ENCODE measurements at places on chromosomes 16 and 17.
A peak's percentile ranks its signal among the peaks of the same experiment; 100 is the strongest.

- DNase-seq = no peak
These were observed 208.5 kb upstream of the TOX3 start for GRCh38 chr16:52755396-52755795.

GRCh38 chr16:13062219-13062618 lies 160.8 kb downstream of the SHISA9 start:
- no peak for DNase-seq

GRCh38 chr17:50379351-50380132 lies 6.5 kb downstream of the EME1 start:
- no peak for DNase-seq

- no peak for DNase-seq
These were observed 137.5 kb downstream of the SOCS1 start for GRCh38 chr16:11118479-11118878.

DNA sequence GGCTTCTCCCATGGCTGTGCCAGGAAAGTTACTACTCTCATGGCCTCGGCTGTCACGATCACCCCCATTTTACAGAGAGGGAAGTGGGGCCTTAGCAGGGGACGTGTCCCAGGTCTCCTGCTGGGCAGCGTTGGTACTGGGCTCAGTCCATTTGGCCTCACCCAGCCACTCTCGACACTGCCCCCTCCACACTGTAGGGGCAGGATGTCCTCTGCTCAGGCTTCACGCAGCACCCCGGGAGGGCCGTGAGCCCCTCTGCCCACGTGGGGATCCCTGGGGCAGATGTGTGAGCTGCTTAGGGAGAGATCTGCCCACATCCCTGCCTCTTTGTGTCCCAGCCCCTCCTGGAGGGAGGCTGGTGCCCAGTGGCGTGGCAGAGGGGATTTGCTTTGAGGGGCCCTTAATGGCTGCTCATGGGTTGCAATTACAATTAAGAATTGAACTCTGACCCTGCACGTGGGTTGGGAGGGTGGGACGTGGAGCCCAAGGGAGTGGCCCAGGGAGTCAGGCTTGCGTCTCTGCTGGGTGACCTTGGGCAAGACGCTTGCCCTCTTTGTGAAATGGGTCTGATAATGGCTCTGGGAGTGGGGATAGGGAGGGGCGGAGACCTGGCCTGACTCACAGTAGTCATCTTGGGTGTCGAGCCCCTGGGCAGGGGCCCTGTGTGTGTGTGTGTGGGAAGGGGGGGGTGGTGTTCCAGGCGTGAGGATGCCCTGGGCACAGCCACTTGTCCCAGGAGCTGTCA lies 2.3 kb upstream of the KCNJ12 start:
- DNase-seq = no peak

DNA sequence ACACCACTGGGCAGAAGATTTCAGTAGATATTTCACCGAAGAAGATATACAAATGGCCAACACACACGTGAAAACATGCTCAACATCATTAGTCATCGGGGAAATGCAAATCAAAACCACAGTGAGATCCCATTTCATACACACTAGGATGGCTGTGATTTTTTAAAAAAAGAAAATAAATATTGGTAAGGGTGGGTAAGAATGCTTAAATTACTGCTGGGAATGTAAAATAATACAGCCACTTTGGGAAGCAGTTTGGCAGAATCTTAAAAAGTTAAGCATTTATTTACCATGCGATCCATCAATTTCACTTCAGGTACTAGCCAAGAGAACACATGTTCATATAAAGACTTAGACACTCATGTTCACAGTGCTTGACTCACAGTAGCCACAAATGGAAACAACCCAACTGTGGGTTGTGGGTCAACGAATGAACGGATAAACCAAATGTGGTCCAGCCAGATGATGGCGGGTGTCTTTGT lies 6.5 kb upstream of the C16orf74 start:
- no peak for DNase-seq

GRCh38 chr16:65306300-65306699 lies 184.4 kb upstream of the CDH11 start:
- DNase-seq = no peak

DNA sequence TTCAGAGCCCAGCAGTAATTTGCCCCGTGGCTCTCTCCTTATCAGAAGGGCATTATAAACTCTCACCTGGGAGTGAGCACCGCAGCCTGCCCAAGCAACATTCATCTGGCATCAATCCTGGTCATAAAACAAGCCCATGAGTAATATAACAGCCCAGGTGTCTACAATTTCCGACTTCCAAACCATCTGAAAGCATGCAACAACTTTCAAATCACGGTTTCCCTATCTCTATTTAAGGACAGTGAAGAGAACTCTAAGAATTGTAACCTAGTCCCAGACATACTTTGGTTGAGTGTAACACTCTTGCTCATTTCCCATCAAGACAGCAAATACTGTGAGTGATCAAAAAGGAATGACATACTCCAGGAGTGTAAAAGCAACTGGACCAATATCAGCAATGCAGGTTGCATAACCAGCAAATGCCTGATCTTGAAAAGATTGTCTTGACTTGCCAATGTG lies 487.4 kb upstream of the SOX9 start:
- DNase-seq = no peak

DNA sequence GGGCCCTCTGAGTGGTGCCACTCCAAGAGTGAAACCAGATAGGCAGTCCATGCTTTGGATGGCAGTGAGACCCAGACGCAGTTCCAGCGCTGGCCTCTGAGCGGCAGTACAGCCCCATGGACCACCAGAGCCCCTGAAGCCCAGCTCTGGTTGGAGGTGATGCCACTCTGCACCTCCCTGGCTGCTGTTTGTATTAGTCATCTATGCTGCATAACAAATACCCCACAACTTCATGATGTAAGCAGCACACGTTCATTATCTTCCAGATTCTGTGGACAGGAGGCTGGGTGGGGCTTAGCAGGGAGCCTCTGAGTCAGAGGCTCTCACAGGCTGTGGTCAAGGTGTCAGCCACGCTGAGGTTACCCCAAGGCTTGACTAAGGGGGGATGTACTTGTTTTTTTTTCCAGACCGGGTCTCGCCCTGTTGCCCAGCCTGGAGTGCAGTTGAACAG lies 5.1 kb upstream of the NME4 start:
- DNase-seq = peak; percentile 78

DNA sequence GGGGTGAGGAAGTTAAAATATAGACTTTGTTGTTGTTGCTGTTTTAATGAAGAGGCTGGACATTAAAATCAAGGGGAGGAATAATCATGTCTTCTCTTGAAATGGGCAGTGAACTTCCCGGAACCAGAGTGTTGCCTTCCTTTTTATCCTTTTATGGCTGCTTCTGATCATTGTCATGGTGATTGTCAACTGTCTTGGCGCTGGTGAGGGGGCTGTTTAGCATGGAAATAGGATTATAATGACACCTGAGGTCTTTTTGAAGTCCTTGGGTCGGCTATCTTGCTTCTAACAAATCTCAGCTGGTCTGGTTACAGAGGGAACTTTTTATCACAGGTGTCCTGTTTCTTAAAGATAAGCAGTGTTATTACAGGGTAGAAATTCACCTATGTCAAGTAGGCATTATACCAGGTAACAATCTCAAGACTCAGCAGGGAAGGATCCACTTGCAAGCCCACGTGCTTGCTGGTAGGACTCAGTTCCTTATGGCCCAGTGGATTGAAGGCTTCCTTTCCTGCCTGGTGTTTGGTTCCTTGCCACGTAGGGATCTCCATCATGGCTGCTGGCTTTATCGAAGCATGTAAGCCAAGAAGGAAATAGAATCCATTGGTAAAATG lies 349.3 kb downstream of the WWOX start:
- no peak for DNase-seq

DNA sequence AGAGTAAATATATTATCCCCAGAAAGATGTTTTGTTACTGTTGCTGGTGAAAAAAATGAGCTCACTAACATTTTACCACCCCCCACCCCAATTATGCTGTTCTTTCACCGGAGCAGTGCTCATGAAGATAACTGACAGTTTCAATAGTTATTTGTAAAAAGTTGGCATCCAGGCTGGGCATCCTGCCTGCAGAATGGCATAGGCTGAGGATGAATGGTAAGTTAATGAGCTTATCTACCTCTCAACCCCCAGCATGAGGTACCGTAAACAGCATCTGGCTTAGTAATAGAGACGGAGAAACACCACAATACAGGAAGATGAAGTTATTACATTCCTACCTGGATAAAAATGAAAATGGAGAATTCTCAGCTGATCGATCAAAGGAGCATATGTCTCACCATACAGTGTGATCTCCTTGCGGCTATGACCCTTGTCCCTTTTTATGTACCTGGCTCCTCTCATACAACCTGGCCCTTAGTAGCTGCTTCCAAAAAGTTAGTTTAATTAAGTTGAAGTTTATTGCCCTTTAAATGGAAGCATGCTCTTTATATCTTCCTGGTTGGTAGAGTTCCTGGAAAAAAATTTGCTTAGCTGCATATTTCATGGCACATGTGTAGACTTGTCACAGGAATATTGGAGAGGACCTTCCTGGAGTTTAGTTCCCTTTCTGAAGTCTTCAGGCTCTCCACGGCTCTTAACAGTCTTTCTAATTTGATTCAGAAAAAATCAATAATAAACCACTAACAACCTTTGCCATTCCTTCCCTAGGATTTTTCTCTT lies 61.2 kb upstream of the MPHOSPH6 start:
- no peak for DNase-seq

GRCh38 chr16:85612191-85612800 lies 826 bp upstream of the GSE1 start:
- peak; percentile 25 for DNase-seq

DNA sequence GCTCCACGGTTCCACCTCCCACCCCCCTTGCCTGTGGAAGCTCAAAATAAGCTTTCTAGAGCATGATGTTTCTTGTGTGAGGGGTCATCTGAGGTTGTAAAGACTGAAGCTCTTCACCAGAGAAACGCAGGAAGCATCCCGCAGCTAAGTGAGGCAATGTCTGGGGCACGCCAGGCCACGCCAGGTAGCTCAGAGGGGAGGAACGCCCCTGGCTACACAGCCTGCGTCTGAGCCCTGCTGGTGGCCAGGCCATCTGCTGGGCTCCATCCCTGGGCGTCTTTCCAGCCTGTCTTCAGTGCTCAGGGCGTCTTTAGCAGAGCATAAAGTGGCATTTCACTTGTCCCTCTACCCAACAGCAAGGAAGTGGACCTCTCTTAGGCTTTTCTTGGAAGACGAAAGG lies 15.2 kb downstream of the SOCS3 start:
- no peak for DNase-seq

- no peak for DNase-seq
These were observed 8.4 kb upstream of the ALDH3A1 start for GRCh38 chr17:19756546-19756945.

DNA sequence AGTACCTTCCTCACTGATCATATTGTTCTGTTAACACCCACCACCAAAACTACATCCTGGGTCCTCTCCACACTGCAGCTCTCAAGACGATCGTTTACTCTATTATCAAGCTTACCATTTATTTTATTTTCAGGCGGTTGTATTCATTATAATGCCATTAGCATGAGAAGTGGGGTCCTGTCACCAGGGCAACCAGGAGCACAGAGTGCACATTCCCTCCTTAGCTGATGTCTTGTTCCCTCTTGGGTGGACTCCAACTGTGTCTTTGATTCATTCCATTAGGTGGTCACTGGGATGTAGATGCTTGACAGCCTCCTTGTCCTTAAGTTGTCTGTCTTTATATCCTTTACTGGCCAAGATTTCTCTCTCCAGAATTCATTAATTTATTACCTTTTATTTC lies 965.9 kb upstream of the EEF2KMT start:
- DNase-seq = no peak

DNA sequence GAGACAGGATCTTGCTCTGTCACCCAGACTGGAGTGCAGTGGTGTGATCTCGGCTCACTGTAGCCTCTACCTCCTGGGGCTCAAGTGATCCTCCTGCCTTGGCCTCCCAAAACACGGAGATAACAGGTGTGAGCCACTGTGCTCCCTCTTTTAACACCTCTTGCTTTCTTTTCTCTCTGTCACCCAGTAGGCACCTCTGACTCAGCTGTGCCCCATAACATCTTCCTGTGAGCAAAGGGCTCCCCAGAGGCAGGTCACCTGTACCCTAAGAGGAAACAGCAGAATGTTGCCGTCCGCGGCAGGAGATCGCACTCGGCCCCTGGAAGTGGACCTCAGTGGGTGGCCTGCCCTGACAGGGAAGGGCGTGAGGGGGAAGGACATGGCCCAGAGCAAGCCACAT lies 918 bp upstream of the NLRC3 start:
- DNase-seq = peak; percentile 61

DNA sequence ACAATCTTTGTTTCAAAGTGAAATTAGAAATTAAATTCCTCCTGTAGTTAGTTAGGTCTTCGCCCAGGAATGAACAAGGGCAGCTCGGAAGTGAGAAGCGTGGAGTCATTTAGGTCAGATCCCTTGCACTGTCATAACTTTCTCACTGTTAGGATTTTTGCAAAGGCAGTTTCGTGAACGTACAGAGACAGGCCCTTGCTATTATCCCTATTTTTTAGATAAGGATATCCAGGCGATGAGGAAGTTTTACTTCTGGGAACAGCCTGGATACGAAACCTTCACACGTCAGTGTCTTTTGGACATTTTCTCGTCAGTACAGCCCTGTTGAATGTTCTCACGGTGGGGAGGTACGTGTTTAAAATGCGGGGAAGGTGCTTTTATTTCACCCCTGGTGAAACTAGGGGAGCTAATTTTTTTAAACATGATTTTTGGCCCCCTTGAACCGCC lies 318 bp upstream of the RBL2 start:
- no peak for DNase-seq

DNA sequence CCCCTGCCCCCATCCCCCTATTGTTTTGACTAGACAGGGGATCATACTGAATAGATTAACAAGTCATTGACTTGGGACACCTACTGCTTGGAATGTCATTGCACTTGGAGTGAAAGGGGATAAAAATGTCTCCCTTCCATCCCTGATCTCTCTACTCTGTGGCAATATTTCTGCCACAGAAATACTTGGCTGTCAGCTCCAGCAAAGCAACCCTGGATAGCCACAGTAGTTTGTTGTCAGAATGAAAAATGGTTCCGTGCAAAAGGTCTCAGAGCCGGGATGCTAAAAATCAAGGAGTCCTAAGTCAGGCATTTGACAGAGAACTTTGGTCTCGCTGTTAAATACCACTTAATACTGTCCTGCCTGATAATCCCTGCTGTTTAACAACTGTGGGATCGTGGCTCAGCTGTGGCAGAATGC lies 722.0 kb upstream of the SOX9 start:
- DNase-seq = no peak

- no peak for DNase-seq
These were observed 87.6 kb downstream of the XYLT1 start for GRCh38 chr16:17382949-17383863.

GRCh38 chr17:30238387-30239088 lies 3.0 kb upstream of the SLC6A4 start:
- DNase-seq = no peak
